ENCODE measurements at places on chromosomes 16 and 17. TPM values are rescaled to one million over a fixed set of nuclear protein-coding genes. Genes with fewer than 3 reads are reported as not detected.

KRTAP9-2 gene
- total RNA-seq, result not detected

ZP2 gene
- total RNA-seq, result not detected

KRTAP4-9 gene
- not detected for total RNA-seq

ZFP3 gene
- 6.9 TPM for total RNA-seq

PRR29 gene
- 0.99 TPM for total RNA-seq

MYOCD gene
- total RNA-seq, result 4.9 TPM

PYY gene
- not detected for total RNA-seq

RNF157 gene
- total RNA-seq, result 13.4 TPM

DBNDD1 gene
- total RNA-seq, result 7.5 TPM

MYLK3 gene
- total RNA-seq, result 15.2 TPM

RASL10B gene
- total RNA-seq, result 8.5 TPM

KRTAP17-1 gene
- not detected for total RNA-seq

KRTAP3-2 gene
- total RNA-seq, result not detected

DOC2B gene
- 63.1 TPM for total RNA-seq

CPD gene
- 83.0 TPM for total RNA-seq

KRTAP4-12 gene
- not detected for total RNA-seq

Measured in metanephros (tissue), 2 donors.